ENCODE measurements at places on chromosomes 5 and 9.

GRCh38 chr9:19922476-19923118, 133.8 kb upstream of the SLC24A2 start:
- DNase-seq = no peak

- no peak for DNase-seq
Measured at GRCh38 chr5:181045316-181045715, 5.2 kb downstream of the BTNL9 start.

DNA sequence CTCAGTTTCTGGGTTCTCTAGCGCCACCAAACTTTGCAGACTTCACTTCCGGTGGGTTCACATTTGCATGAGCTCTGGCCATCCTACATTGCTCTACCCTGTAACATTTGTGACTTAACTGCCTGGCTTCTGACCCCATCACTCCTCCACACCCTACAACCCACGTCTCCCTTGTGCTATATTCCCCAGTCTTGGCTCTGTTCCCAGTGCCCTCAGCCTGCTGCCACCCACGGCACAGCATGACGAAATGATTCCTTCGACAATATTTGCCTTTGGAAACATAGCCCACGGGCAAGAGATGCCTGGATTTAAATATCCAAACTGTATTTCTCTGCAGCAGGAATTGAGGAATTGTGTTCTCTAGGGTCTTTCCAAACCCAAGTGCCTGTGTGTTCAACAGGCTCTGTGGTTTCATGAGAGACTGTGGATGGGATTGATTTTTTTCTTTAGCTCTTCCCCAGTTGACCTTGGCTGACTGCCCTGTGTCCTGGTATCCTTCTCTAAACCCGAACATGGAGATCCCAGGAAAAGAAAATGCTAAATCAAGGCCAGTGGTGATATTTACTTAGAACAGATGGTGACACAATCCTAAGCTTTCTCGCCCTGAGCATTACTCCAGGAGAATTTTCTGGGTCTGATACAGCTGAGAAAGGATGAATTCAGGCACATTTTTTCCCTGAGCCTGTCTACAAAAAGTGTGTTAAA, 44.4 kb upstream of the GRIA1 start:
- DNase-seq = no peak

DNA sequence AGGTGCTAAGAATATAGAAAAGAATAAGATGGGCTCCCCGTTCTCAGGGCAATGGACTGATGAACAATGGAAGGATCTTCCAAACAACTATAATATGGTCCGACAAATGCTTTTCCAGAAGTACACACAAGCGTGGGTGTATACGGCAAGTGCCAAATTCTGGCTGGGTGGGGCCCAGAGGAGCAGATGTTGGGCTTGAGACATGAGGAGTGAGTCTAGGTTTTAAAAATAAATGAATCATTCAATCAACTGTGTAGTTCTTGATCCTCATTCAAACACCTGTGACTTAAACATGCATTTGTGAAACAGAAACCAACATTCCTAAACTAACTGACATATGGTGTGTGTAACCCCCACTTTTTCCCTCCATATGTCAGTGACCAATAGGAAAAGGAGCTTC, 47.9 kb downstream of the MFAP3 start:
- no peak for DNase-seq

DNA sequence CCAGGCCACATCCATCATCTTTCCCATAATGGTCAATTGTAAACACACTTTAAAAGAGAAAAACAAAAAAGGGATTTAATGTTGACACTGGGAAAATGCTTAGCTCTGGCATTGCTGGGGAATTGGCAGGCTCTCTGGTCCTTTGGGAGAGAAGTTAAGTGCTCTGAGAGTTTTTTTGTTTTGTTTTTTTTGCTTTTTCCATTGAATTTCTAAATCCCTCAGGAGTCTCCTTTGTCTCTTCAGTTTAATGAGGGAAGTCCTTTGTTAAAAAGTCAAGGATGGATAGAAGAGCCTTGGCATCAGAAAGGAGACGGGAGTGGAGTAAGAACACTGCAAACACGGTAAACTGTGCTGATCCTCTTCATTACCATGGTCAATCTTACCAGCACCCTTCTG, 7.1 kb upstream of the HAND1 start:
- no peak for DNase-seq

DNA sequence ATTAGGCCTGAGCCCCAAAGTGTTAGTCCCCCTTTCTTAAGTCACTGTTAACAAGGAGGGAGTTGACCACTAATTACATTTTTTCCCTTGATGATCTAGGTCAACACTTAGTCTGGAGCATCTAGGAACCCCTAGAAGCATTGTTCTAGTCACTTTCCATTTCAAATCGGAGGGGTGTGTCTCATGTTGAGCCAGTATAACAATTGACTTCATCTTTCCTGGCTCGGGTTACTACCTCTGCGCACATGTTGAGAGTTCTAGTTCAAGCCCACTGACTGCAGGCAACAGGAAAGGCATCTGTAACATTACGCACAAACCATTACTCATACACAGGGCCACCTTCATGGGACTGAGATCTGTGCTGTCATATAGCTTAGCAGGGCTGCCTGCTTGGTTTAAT, 164.9 kb downstream of the NTRK2 start:
- DNase-seq = no peak

DNA sequence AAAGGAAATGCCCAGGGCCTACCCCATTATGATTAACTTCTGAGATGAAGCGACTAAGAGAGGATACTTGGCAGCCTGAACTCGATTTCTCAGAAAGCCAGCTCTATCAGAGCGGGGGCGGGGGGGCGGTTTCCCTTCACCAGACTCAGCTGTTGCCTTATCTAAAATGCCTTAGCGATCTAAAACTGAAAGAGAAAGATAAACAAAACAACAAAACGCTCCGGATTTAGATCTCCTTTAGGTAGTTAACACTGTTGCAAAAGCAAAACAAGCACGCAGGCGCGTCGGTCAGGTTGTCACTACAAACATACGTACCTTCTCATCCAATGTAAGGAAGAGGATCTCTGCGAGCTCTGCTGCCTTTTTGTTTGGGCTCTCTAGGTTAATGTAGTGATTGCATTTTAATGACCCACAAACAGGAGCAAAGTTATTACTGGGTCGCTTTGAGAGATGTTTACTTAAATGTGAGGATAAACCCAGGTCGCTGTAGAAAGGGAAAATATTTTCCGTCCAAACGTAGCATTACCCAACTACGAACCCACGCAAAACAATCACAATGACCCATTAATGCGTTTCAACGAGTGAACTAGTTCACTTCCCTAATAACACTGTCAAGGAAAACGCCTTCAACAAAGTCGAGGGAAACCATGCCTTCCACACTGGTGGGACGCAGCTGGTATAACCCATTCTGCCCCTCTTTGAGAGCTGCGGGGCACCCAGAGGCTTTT, 982 bp downstream of the EPB41L4A start:
- DNase-seq = peak; percentile 55

DNA sequence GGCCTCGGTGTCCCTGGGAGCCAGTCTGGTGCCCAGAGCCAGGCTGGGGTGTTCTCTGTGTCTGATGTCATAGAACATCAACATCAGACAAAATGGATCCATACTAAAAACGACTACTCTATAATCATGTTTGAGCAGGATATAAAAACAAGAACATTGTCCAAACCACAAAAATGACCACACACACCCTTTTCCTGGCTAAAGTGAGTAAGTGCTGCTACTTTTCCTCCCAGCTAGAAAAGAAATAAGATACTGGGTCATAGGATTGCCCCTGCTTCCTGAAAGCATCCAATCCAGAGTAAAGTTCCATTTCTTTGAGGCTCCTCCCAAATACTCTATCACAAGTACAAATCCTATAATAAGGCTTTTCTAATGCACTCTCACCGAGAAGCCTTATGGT, 19.7 kb upstream of the TRAF1 start:
- DNase-seq = no peak

DNA sequence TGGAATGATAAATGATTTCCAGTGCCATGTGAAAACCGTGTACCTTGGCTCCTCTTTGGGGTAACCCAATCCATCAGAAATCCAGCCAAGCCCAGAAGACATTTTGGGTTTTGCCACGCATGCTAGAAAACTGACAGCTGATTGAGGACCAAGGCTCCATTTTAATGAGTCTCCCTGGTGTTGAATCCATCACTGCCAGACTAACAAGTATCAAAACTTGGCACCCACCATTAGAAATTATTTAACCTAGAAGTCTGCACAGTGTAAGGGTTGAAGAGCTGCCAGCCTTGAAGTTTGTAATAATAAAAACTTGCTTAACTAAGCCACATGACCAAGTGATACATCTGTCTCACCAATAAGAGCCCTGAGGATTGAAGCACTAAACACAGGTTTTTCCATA, 369.9 kb downstream of the DNAH5 start:
- DNase-seq = no peak

- no peak for DNase-seq
Measured at GRCh38 chr9:16131264-16131663, 578.4 kb downstream of the CCDC171 start.

DNA sequence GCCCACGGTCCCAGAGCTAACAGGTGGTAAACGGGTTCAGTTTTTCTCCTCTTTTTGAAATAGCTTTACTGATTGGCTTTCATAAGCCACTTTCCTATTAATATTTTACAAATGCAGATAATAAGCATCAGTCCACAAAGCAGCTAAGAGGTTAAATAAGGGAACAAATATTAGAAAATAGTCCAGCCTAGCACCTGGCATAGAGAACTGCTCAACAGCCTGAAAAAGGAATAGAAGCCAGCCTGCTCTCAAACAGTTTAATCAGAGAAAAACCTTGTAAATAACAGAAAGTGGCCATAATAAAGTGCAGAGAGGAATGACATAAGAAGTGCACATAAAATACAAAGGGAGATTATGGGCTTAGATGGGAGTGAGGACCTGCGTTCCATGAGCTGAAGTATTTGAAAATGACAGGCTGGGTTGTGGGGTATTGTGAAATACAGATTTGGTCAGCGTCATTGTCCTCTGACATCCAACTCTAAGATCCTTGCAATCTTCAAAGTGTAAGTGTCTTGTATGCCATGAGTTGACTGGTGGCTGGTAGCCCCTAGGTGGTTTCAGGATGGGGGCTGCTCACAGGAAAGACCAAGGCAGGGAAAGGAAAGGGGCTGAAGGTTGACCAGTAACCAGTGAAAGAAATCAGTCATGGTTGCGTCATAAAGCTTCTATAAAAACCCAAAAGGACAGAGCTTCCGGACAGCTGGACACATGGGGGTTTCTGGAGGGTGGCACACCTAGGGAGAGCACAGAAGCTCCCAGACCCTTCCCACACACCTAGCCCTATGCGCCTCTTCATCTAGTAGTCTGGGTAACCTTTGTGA, 32.4 kb downstream of the MYO10 start:
- no peak for DNase-seq

DNA sequence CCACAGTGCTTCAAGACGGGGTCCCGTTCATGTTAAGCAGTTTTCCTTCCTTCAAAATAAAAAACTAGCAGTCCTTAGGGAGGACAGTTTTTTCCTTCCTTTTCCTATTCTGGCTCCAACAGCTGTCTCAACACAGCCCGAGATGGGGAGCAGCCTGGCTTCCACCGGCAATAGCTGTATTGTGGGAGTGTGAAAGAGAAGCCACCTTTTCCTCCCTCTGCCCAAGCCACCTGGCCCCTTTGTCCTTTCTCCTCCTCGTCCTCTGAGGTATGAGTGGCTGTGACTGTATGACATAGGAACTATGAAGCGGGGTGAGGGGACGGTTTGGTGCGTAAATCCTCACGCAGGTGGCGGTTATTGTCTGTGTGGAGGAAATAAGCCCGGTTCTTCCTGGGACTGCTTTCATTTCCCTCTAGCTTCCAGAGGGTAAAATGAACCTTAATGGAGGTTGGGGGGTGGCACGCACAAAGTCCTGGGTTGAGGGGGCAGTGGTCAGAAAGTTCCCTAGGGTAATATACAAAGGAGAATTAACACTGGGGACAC, 292.0 kb upstream of the DMRT1 start:
- DNase-seq = no peak

- no peak for DNase-seq
Measured at GRCh38 chr9:93059011-93059714, 662 bp downstream of the SUSD3 start.

- no peak for DNase-seq
Measured at GRCh38 chr5:43410414-43410813, 1.8 kb downstream of the CCL28 start.

DNA sequence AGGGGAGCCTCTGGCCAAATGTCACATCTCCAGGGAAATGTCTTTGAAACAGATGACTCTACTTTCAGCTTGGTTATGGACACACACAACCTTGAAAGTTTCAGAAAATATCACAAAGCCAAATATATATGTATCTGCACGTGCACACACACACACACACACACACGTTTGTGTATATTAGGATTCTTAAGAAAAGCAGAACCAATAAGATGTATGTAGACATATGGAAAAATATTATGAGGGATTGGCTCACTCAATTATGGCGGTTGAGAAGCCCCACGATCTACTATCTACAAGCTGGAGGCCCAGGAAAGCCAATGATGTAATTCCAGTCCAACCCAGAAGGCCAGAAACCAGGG, 194.9 kb downstream of the PALM2AKAP2 start:
- DNase-seq = no peak

DNA sequence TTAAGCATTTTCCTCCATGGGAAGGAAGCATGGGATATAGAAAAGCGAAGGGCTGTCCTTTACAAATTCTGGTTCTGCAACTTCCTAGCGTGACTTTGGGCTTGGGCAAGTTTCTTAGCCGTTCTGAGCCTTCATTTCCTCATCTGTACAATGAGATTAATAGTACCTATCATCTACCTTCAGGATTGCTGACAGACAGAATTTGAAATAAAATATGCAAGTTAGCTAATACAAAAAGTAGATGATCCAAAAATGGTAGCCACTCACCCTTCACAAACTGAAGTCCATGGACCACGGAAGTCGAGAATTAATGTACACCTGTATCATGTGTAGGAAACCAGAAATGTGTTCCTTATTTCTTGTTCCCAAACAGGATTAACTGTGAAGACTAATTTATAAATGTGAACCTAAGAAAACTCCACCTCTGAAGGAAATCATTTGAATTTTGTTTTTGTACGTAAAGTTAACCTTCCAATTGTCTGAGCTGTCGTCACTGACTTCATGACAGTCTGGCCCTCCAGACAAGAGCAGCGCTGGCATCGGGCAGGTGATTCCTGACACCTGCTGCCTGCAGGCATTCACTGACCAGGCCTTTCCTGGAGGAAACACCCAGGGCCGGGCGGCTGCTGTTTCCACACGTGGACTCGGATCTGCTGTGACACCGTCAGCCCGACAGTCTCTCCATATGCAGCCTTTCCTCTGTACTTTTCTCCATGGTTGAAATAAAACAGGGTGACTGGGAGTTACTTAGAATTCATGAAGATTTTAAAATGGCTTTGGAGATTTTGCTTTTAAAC, 63.4 kb downstream of the PSMB7 start:
- DNase-seq = no peak

- DNase-seq = no peak
Measured at GRCh38 chr5:51559339-51559738, 176.1 kb downstream of the ISL1 start.

GRCh38 chr5:157912621-157913325, 53.8 kb upstream of the CLINT1 start:
- peak; percentile 30 for DNase-seq

GRCh38 chr9:110186254-110186653, 21.7 kb downstream of the C9orf152 start:
- no peak for DNase-seq

GRCh38 chr5:73391441-73391881, 57.1 kb downstream of the FOXD1 start:
- no peak for DNase-seq
